ENCODE measurements at places on chromosomes 7 and 10.

DNA sequence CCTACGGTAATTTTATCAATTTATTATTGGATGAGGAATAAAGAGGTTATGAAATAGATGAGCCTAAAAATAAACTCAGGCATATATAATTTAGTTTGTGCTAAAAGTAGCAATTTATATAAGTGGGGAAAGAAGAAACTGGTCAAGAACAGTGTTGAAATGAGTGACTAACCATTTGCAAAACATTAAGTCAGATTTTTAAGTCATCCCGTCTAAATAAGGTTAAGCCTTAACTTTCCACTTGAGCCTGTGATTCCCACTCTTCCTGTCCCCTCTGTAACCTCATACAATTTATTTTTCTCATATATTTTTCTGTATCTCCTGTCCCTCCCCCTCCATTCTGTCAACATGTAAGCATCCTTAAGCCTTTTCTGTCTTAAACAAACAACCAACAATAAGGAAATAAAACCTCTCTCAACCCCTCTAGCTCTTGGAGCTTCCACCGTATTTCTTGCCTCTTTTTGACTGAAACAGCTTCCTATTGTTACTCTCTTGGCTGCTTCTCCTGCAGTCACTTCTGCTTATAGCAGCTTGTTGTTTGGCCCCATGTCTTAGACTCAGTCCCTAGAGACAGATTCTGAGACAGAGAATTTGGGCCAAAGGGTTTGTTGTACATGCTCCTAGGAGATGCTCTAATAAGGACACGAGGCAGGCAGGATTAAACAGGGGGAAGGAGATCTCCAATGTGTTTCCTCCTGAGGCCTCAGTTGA, 109.7 kb downstream of the GNAI1 start:
- DNase-seq, result no peak

DNA sequence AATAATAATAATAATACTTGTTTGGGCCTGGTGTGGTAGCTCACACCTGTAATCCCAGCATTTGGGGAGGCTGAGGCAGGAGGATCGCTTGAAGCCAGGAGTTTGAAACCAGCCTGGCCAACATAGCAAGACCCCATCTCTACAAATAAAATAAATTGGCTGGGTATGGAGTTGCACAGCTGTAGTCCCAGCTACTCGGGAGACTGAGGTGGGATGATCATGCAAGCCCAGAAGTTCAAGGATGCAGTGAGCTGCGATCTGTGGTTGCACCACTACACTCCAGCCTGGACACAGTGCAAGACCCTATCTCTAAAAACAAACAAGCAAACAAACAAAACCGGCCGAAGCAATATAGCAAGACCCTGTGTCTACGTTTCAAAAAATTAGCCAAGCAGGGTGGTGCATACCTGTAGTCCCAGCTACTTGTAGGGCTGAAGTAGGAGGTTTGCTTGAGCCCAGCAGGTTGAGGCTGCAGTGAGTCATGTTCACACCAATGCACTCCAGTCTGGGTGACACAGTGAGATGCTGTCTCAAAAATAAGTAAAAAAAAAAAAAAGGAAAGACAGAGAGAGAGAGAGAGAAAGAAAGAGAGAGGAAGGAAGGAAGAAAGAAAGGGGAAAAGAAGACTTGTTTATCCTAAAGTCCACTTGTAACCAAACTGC, 85.6 kb upstream of the KDM7A start:
- DNase-seq, result no peak

DNA sequence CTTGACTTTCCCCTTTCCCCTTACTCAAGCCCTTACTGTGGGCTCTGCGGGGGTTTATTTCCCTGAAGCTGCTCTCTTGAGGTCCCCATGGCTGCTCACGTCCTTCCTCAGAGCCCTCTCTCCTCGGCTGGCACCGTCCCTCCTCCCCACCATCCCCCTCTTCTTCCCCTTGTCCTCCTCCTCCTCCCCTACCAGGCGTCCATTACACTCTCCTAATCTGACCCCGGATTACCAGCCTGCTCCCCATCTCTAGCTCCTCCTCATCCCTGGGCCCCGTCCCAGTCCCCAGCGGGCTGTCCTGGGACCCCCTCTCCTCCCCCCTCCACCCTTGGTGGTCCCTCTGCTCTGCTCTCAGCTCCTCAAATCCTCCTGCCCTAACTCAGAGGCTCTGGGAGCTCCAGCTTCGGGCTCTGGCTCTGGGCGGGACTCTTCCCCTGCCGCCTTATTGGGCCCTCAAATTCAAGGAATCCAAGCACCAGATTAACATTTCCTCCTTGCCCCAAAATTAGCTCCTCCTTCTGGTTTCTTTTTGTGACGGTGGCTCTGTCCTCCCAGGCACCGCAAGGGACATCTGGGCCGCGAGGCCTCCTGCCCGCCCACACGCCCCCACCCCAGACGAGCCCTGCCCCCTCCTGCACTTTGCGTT, 48.5 kb upstream of the LEP start:
- DNase-seq, result no peak

GRCh38 chr10:60967260-60967659, 23.3 kb upstream of the RHOBTB1 start:
- no peak for DNase-seq

GRCh38 chr7:42858570-42858969, 53.3 kb downstream of the C7orf25 start:
- no peak for DNase-seq

- no peak for DNase-seq
Measured at GRCh38 chr7:140576589-140576988, 64.0 kb downstream of the DENND2A start.
